NB4 (cell line): ENCODE measurements at places on chromosomes 2 and 18.

GRCh38 chr2:64766841-64767669 lies 113.3 kb upstream of the SERTAD2 start:
- DNase-seq: peak; percentile 54

DNA sequence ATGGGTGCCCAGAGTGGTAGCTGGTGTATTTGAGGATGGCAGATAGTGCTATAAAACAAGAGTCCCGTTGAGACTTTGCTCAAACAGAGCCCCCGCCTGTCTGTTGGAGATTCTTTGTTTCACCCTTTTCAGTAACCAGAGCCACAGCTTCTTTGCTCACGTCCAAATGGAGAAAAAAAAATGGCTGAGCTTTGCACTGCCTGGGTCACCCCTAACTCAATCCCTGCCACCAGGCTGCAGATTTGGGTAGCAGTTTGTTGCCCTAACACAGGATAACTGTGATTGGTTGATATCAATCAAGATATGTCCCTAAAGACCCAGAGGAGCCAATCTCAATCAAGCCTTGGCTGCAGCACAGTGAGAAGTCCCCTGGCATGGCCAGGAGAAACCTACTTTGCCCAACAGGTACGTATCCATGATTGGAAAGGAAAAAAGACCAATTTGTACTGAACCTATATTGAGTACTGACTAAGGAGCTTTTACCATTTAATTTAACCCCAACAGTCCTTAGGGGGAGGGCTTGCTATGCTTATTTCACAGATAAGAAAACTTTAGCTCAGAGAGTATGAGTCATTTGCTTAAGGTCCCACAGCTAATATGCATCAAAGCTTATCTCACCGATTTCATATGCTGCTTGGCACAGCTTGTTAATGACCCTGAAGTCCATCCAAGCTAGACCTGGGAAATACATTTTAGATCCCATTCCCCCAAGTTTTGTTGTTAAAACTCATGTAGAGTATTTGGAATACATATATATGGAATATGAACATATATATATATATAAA lies 72.0 kb upstream of the SH3BP4 start:
- DNase-seq: no peak

DNA sequence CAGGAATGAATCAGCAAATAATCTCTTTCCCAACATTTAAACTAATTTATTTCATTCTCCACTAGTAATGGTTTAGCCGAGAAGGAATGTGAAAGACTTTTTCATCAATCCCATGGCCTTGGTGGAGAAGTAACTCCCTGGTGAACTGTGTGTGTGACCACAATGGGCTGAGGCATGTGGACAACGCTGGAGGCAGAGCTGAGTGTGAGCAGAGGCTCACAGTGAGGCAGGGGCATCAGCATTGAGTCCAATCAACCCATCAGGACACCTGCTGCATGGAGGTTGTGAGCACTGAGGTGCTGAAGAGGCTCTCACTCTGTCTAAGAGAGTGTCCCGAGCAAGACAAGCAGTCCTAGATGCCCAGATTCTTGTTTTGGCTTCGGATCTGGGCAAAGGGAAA lies 78.6 kb downstream of the ZNF519 start:
- DNase-seq: no peak

- DNase-seq: peak; percentile 90
These were observed 60.5 kb downstream of the G6PC2 start for GRCh38 chr2:168961450-168962229.

DNA sequence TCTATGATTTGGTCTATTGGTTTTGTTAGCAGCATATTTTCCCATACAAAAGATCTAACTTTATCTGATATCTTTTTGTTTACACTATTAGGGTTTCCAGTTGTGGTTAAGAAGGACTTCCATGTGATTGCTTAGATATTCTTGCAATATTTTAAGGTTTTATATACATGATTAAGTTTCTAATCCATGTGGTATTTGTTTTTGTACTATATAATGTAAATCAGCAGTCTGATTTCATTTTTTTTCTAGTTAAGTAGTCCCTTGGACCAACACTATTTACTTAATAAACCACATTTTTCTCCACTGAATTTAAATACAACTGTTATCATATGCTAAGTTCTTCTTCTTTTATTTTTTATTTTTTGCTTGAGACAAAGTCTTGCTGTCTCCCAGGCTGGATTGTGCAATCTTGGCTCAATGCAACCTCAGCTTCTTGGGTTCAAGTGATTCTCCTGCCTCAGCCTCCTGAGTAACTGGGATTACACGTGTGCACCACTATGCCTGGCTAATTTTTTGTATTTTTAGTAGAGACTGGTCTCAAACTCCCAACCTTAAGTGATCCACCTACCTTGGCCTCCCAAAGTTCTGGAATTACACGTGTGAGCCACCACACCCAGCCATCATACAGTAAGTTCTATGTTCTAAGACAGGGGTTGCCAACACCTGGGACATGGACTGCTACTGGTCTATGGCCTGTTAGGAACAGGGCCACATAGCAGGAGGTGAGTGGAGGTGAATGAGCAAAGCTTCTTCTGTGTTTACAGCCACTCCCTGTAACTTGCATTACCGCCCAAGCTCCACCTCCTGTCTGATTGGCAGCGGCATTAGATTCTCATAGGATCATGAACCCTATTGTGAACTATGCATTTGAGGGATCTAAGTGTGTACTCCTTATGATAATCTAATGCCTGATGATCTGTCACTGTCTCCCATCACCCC lies 58.5 kb upstream of the RAB27B start:
- DNase-seq: peak; percentile 33

- no peak for DNase-seq
These were observed 31.8 kb downstream of the SALL3 start for GRCh38 chr18:79011300-79011870.

GRCh38 chr2:123953846-123954245 lies 71.2 kb upstream of the CNTNAP5 start:
- peak; percentile 12 for DNase-seq

GRCh38 chr2:1940679-1941078 lies 196.4 kb upstream of the PXDN start:
- DNase-seq: no peak

- DNase-seq: no peak
These were observed 220.4 kb upstream of the TFPI start for GRCh38 chr2:187774551-187775071.

DNA sequence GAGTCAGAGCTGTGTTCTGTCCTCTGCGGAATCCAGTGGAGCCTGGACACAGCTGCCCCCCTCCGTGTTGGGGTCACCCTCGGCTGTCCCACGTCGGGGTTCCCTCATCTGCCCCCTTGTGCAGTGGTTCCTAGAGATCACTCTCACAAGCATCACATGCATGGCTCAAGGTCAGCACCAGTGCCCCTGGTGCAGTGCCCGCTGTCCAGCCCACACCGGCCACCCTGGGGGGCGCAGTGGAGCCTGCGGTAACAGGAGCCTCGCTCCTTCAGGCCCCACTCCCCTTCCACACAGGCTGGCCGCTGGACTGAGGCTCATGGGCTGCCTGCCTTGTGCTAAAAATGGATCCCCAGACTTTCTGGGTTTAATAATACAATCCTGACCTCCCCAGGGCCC lies 8.8 kb downstream of the TEKT4 start:
- no peak for DNase-seq

DNA sequence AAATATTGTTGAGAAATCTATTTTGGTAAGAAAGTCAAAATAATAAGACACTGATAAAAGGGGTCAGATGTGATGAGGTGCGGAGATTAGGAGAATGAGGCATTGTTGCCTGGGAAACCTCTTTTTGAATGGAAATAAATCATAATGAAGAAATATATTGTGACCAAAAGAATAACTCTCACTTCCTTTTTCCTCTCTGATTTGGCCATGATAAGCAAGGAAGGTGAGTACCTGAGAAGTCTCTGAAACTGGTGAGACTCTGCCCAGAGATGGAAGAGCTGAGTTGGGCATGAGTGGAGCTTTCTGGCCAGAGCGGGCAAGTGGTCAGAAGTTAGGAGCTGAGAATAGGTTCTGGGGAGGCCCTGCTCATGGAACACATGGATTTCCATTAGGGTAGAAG lies 11.8 kb downstream of the LAMA3 start:
- DNase-seq: no peak

GRCh38 chr2:74373221-74373676 lies 6.9 kb downstream of the DCTN1 start:
- DNase-seq: peak; percentile 42

- no peak for DNase-seq
These were observed 130.7 kb downstream of the SH3RF3 start for GRCh38 chr2:109259671-109260070.

GRCh38 chr18:6992761-6993160 lies 124.8 kb downstream of the LAMA1 start:
- no peak for DNase-seq

- DNase-seq: no peak
These were observed 131.8 kb downstream of the BAZ2B start for GRCh38 chr2:159484532-159484931.

DNA sequence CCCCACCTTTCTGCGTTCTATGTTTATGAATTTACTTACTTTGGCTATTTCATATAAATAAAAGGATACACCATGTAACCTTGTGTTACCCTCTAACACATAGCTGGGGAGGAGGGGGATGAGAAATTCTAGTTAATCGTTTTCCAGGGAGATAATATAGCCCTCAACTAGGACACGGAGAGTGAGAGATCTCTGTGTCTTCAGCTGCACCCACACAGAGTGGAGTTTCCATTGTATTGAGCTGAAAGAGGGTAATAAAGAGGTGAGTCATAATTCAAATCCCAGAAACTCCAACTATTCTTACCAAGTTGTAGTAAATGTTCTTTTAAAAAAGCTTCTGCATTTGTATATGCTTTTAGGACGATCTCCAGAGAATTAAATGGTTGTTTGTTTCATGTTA lies 110.1 kb upstream of the SULT1C3 start:
- DNase-seq: no peak

- DNase-seq: no peak
These were observed 98.7 kb upstream of the ST3GAL5 start for GRCh38 chr2:85987266-85988174.

DNA sequence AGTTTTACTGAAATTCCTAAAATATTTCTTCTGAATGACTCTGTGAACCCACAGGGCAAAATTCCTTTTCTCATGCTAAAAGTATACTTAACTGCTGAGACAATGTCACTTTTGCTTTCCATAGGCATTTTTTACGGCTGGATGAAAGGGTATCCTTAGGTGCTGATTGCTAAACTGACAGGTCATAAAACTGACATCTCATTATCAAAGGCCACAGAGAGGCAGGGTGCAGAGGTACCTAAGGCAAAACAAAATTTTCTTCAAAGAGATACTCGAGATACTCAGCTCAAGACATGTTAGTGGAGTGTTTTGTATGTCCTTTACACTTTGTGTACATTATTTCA lies 62.0 kb upstream of the WDR75 start:
- DNase-seq: no peak

GRCh38 chr2:63983986-63984605 lies 35.1 kb downstream of the VPS54 start:
- peak; percentile 38 for DNase-seq

DNA sequence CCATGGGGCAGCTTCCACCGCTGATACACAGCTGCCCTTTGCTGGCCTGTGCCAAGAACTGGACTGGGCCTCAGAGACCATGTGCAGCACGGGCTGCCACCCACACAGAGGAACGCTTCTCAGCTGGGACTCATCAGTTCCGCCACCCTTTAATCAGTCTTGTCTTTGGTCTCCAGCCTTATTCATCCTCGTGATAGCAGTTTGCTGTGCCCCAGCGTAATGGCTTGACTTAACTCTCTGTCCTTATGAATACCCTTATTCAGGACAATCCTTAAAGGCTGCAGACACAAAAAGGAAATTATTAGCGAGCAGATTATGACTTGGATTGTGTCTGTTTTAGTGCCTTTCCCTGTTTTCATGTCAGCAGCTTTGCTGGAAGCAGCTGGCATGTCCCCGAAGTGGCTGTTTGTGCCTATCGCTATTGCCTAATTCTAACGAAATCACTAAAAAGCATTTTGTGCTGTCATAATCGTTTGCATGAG lies 108.9 kb upstream of the DAPL1 start:
- no peak for DNase-seq

DNA sequence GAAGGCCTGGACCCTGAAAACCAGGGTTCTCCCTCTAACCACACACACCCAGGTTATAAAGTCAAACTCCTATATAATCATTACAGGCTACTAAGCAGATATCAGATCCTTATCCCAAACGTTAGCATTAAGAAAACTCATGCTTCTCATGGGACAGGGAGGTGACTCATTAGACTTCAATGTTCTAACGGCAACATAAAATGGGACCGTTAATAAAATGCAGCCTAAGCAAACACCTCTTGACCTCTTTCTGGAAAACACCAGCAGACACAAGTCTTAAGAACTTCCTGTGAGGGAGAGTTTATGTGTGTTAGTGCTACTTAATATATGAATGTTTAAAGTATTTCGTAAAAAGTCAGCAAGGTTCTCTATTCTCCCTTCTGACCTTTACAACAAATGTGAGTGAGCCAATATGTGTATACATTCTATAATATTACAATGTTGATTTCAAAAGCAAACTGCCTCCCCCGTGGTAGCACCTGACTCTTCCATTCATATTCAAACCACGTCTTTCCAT lies 31.7 kb downstream of the LPIN2 start:
- DNase-seq: no peak

- DNase-seq: no peak
These were observed 62.3 kb upstream of the DAPL1 start for GRCh38 chr2:158732573-158733429.

DNA sequence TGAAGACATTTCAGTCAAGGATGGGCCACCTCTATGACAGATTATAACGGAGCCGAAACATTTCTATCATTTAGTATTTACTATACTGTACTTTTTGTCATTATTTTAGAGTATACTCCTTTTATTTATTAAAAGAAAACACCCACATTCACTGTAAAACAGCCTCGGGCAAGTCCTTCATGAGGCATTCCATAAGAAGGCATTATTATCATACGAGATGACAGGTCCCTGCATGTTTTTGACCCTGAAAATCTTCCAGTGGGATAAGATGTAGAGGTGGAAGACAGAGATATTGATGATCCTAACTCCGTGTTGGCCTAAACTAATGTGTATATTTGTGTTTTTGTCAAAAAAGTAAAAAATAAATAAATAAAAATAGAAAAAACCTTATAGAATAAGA lies 245.0 kb downstream of the MTX2 start:
- no peak for DNase-seq

DNA sequence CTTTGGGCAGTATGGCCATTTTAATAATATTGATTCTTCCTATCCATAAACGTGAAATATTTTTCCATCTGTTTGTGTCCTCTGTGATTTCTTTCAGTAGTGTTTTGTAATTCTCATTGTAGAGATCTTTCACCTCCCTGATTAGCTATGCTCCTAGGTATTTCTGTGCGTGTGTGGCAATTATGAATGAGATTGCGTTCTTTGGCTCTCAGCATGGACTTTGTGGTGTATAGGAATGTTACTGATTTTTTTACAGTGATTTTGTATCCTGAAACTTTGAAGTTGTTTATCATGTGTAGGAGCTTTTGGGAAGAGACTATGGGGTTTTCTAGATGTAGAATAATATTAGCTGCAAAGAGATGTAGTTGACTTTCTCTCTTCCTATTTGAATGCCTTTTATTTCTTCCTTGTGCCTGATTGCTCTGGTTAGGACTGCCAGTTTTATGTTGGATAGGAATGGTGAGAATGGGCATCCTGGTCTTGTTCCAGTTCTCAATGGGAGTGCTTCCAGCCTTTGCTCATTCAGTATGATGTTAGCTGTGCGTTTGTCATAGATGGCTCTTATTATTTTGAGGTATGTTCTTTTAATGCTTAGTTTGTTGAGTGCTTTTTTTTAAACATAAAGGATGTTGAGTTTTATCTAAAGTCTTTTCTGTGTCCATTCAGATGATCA lies 27.0 kb upstream of the THUMPD2 start:
- DNase-seq: no peak
